GM04503 (cell line): ENCODE measurements at places on chromosomes 1 and 21.

- DNase-seq: no peak
These were observed 152.3 kb upstream of the RGS18 start for GRCh38 chr1:192005976-192006375.

- peak; percentile 37 for DNase-seq
These were observed 32.9 kb upstream of the DIPK1A start for GRCh38 chr1:92994105-92994712.

- DNase-seq: no peak
These were observed 130.0 kb upstream of the BACE2 start for GRCh38 chr21:41037936-41038335.

- no peak for DNase-seq
These were observed 30.5 kb upstream of the NFIA start for GRCh38 chr1:61051719-61052394.

DNA sequence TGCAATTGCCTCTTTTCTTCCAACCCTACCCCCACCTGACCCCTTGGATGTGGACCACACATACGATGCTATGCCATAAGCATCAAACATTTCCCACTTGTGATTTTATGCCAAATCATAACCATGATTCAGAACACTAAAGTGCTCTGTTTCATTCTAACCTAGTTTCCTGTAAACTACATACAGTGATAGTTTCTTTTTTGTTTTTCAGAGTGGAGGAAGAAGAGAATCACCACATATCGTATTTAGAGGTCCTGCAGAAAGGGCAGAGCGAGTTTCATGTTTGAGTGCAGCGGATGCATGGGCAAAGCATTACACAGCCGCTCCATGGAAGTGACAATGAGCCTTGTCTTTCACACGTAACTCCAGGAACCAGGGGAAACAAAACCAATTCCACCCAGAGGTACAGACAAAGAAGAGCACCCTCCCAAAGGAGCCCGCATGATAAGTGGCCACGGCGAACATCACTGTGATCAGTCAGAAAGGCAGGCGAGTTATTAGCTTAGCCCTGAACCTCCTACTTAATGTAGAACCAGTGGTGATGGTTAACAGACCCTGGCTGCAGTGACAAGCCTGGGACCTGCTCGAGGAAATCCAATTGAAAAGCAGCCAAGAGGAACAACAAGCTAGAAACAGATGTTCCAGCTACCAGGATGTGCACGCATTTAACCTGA is 64.0 kb upstream of the ZNF281 start:
- DNase-seq: no peak

- no peak for DNase-seq
These were observed 127.4 kb upstream of the KIAA1614 start for GRCh38 chr1:180785291-180785690.

- DNase-seq: peak; percentile 9
These were observed 14.7 kb downstream of the PROX1 start for GRCh38 chr1:214002472-214002871.

GRCh38 chr1:150968491-150968890 is 6.1 kb downstream of the CERS2 start:
- DNase-seq: no peak

DNA sequence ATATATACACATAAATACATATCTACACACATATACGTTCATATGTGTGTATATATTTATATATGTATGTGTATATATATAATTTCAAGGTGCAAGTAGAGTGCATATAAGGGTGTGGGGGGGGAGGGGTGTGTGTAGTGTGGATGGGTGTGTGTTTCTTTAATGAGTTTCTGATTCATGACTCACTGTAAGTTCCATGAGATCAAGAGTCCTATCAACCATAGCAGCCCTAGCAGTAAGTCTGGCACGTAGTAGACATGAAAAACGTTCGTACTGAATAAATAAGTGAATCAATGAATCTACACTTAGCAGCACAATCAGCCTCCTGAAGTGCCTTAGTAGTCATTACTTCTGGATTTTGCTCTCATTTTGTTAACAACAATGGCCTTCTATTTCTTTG is 61.9 kb upstream of the KRTAP11-1 start:
- no peak for DNase-seq
